ENCODE measurements at places on chromosomes 4 and X. TPM values are rescaled to one million over a fixed set of nuclear protein-coding genes. Genes with fewer than 3 reads are reported as not detected.

The EDA2R gene
- total RNA-seq: 31.1 TPM

The GLRA3 gene
- total RNA-seq: not detected

The SLITRK2 gene
- total RNA-seq: 1.8 TPM

The SH3D19 gene
- total RNA-seq: 86.0 TPM

The SOD3 gene
- total RNA-seq: 1.6 TPM

The MAGEB6B gene
- not detected for total RNA-seq

Measured in subcutaneous preadipocyte (primary cell).